BE2C (cell line): ENCODE measurements at places on chromosomes 11 and 22.

DNA sequence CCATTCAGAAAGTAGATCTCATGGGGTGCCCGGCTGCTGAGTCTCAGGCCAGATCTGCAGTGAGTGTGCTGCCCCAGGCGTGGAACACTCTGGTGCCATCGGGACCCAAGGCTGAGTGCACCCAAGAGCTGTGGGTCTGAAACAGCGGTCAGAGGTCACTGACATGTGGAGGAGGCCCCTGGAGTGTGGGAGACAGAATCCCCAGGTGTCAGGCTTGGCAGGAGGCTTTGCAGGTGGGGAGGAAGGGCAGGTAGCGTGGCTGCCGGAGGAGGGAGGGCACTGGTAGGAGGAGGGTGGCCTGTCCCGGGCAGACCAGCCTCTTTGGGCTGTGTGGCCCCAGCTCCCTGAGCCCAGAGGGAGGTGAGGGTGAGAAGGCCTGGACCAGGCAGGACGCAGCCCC, 31.7 kb upstream of the KRTAP5-6 start:
- no peak for DNase-seq

DNA sequence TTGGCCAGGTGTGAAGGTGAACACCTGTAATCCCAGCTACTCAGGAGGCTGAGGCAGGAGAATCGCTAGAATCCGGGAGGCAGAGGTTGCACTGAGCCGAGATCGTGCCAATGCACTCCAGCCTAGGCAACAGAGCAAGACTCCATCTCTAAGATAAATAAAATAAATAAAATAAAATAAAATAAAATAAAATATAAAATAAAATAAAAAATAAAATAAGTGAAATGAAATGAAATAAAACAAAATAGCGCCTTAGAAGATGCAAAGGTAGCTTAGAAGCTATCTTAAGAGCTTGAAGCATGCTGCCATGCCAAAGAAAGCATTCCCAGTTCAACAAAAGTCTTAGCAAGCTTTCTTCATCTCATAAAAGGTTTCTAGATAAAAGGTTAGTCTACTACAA, 6.9 kb upstream of the APOBEC3C start:
- no peak for DNase-seq

DNA sequence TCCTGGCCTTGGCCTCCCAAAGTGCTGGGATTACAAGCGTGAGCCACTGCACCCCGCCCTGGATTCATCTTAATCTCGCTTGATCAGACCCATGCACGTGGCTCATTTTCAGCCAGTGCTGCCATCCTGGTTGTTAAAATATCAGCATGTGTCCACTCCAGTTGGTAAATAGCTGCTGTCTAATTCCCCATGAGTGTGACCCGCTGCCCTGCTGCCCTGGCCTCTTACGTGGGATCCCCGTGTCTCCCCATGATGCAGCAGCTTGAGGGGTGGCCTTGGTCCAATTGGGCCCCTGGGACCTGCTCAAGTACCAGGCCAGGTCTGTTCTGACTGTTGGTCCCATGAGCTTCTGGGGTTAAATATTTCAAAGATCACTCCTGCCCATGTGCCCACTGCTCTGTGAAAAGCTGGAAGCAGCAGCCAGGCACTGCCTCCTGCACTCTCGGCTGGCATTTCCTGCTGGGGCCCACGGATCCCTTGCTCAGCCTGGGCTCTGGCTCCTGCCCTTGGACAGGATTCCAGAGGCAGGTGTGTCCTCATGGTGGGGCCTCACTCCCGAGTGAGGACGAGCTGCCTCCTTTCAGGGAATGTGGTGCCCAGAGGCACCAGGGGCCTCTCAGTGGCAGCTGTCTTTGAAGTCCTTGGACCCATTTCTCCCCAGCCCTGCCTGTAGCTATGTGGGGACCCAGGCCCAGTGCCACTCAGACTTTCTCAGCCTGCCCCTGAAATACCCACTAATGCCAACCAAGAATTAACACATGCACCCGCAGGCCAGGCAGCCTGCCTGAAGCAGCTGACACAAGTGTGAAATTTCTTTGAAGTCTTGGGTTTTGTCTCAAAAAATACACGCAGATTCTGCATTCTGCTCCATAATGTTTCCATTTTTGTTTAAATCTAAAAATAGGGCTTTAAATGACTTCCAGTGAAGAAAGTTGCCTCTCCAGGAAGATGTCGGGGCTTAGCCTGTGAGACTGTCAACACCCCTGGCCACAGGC, 38.1 kb upstream of the PRDM11 start:
- no peak for DNase-seq

DNA sequence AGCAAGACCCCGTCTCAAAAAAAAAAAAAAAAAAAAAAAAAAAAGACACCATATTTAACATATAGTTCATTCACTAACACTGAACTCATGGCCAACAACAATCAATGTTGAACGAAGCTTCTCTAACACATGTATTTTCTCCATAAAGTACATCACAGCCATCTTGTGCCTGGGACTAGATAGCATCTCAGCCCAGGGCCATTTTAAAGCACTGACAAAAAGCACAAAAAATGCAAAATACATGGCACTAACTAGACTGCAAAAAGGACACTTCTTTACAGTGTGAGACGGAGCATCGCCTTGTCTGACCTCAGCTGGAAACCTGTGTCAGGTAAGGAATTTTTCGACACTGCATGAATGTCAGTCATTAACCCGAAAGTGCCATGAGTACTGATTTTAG, 23.3 kb downstream of the KIAA0930 start:
- no peak for DNase-seq

GRCh38 chr11:77096591-77097019, 6.0 kb upstream of the OMP start:
- peak; percentile 0 for DNase-seq

DNA sequence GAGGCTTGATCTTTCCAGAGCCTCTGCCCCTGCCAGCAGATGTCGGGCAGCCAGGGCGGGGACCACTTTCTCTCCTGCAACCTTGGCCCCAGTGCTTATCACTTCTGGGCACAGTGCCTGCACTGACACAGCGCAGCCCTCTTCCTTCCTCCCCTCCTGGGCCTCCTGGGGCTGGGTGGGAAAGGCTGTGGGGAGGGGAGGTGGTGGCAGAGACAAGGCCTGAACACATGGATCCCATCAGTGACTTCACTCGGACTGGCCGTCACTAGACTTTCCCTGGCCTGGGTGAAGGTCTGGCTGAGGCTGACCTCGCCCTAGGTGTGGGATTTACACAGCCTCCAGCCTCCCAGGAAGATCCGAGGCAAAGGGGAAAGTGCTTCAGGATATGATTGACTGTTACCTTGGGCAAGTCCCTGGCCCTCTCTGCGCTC, 68.1 kb downstream of the LRRC32 start:
- peak; percentile 82 for DNase-seq

- no peak for DNase-seq
These were observed 97.8 kb downstream of the MYO18B start for GRCh38 chr22:25839755-25840154.

DNA sequence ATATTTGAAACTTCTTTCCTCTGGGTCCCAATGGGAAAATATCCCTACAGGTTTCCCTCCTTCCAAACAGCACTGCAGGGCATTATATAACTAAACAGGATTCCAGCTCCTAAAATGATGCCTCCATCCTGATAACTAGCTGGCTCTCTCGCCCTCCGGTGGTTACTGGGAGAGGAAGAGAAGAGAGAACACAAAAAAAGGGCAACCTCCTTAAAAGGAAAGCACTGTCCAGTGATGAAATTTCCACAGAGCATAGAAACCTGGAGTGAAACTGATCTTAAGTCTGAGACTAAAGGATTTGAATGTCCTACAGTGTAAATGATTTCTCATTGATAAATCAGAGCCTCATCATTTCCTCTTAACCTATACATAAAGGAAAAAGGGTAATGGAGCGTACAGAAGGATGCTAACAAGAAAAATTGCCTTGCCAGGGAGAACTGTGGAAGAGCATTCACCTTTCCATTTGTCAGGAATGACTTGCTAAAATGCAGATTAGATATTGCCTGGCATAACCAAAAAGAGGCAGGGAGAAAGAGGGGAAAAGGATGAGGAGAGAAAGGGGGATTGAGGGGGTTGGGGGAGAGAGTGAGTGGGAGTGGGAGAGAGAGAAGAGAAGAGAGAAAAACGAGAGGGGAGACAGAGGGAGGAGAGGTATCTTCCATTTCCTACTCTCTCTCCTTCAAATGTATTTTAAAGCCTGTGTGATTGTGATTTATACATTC, 121.3 kb downstream of the APOL5 start:
- peak; percentile 59 for DNase-seq

DNA sequence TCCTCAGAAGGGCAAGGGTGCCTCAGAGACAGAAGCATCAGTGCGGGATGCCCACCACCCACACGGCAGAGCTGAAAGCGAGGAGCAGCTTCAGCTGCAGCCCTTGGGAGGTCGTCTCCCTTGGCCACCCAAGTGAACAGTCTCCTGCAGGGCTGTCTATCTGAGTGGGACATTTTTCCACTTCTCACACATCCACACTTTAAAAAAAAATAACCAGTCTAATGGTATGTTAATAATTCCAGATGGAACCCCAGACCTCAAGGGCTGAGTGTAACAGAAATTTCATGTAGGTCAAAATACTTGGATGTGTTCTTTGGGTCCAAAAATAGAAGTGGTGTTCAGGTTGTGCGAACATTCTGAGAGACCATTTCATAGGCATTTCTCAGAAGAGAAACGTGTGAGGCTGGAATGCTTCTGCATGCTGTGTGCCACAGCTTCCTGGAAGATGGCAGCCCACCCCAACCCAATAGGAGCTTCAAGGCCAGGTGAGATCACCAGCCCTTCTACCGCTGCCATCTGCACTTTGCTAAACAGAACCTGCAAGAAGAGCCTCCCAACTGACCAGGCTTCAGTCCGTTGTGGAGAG, 623.2 kb downstream of the OPCML start:
- no peak for DNase-seq

DNA sequence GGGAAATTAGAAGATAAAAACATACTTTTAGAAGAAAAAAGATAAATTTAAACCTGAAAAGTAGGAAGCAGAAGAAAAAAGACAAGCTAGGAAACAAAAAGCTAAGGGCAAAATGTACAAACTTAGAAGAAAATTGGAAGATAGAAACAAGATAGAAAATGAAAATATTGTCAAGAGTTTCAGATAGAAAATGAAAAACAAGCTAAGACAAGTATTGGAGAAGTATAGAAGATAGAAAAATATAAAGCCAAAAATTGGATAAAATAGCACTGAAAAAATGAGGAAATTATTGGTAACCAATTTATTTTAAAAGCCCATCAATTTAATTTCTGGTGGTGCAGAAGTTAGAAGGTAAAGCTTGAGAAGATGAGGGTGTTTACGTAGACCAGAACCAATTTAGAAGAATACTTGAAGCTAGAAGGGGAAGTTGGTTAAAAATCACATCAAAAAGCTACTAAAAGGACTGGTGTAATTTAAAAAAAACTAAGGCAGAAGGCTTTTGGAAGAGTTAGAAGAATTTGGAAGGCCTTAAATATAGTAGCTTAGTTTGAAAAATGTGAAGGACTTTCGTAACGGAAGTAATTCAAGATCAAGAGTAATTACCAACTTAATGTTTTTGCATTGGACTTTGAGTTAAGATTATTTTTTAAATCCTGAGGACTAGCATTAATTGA, 1.0 kb downstream of the MALAT1 start:
- no peak for DNase-seq

DNA sequence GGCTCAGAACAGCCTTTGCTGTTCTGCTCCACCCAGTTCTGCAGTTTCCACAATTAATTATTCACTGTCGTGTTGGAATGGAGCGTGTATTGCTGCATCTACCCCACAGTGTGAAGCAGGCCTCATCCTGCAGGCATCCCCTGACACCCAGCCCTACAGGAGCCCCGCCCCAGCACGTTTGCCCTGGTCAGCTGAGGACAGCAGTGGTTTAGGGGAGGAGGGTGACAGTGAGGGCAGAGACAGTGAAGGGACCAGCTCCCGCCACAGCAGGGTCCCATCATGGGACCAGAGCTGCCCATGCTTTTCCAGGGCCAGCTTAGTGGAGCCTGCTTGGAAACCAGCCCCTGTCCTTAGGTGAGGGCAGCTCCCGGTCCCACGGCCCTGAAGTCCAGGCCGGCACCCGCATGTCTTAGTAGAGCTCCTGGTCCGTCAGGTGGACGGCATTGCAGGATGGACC, 273.0 kb downstream of the TBC1D22A start:
- no peak for DNase-seq

GRCh38 chr11:65151331-65151899, 17.1 kb upstream of the SYVN1 start:
- DNase-seq = no peak

DNA sequence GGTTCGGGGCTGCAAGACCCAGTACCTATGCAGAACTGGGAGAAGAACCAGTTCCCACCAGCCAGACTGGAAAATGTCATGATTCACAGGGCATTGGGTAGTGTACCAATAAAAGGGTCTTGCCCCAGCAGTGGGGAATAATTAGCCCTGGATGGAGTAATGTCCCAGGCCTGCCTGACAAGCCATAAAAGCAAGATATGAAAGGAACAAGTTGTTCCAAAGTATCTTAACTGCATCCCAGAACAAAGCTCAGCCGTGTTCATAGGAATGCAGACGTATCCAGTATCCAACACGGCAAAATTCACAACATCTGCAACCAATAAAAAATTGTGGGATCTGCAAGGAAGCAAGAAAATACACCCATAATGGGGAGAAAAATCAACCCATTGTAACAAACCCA, 47.9 kb downstream of the ASCL2 start:
- no peak for DNase-seq

GRCh38 chr11:85661972-85662664, 2.8 kb downstream of the CREBZF start:
- DNase-seq = no peak

GRCh38 chr11:72860592-72860991, 46.4 kb downstream of the ATG16L2 start:
- no peak for DNase-seq

GRCh38 chr11:33067294-33067693, 27.9 kb downstream of the TCP11L1 start:
- DNase-seq = no peak

DNA sequence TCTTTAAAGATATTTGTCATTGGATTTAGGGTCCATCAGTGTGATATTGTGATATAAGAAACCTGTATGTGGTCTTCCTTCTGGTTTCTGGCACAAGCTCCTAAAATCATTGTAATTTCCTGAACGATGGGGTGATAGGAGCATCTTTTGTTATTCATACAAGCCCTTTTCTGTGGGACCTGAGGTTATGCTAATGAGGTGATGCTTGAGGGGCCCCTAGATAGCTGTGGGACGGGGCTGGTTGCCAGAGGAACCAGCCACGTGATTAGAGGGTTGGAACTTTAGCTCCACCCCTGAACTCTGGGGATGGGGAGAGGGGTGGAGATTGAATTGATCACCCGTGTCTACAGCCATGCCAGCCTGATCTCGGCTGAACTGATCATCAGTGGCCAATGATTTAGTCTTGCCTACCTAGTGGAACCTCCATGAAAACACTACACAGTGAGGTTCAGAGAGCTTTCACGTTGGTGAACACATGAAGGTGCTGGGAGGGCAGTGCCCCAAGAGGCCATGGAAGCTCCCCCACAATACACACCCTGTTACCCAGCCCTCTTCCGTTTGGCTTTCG, 62.8 kb downstream of the BCR start:
- DNase-seq = no peak
